Stimulated activated CD4-positive, alpha-beta T cell treated with anti-CD3 and anti-CD28 coated beads, TNF-alpha, amount 100 ng/mL, for 4 hours (primary cell): ENCODE measurements at places on chromosomes 3 and 15.
A peak's percentile ranks its signal among the peaks of the same experiment; 100 is the strongest.

DNA sequence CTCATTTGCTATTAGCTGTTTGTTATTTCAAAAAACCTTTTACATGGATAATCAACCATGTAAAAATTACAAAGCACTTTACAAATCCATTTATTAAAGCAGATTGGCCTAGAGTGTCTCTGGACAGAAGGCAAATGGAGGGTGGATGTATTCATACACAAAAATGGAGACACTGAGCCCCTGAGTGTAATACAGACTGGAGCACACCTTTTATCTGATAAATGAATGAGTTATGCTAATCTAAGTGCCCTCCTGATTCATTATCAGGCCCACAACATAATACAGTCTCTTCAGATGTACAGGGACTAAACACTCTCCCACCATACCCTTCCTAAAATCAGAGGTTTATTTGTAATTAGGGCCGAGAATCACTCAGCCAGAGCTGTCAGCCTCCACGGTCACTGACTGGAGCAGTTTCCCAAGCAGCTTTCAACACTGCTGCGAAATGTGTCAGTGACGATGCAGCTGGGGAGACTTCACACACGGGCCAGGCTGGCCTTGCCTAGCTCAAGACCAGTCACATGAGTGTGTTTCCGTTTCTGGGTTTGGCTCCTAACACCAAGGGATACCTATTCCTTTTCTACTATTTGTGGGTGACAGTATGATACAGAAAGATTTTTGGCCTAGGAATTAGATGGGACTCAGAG lies 271.8 kb downstream of the ZIC1 start:
- DNase-seq: no peak

GRCh38 chr15:55959744-55960447 lies 33.5 kb downstream of the NEDD4 start:
- no peak for DNase-seq

GRCh38 chr3:142888481-142889211 lies at the start of gene PCOLCE2:
Gene PCOLCE2, minus strand, starts transcription at chr3:142889083. Its CDS starts 187 bp downstream, at chr3:142888896.
- no peak for DNase-seq

DNA sequence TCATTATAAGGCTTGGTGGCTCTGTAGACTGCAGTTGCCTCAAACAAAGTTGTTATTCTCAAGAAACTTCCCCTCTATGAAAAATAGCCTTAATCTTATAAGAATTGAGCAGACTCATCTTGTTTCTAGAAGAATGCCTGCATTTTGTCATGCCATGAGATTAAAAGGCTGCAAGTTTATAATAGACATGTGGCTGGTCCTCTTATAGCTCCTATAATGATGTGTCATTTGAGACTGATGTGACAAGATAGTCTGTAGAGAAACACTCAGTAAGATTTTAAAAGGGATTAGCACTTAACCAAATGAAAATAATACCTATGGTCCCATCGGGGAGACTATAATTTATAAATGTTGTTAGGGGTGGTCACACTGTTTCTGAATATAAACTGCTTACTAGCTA lies 312.5 kb downstream of the OXSM start:
- no peak for DNase-seq

- no peak for DNase-seq
Measured at GRCh38 chr15:50542887-50543210, 3.6 kb downstream of the USP50 start.

GRCh38 chr15:69475769-69476358 lies 23.2 kb downstream of the RPLP1 start:
- peak; percentile 59 for DNase-seq

DNA sequence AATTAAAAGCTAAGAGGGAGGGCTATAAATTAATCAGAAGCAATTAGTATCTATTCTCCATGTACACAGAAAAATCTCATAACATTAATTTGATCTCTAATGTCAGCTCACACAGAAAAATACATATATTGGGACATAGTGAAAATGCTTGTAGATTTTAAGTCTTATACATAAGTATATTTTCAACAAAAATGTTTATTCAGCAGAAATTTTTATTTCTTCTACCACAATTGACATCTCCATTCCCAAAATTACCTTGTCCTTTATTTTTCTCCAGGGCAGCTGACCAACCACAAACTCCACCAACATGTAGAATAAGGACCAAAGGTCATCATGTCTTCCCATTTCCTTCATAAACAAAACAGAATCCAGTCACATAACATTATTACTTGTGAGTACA lies 74.5 kb upstream of the CDAN1 start:
- no peak for DNase-seq

DNA sequence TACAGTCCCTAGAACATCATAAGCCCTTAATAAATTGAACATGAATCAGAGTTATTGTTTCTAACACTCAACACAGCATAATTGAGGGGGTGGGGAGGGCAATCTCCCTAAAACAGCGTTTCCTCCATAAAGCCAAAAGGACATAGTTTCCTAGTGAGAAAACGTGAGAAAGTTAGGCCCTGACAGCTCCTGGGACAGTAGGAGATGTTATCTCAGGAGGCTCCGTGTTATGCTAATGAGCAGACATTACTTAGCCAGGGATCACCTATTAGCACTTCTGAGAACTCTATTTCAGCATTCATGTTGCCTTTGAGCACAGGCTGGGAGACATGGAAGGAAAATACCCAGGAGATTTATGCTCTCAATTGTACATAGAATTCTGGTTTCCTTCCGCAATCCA lies 229.1 kb upstream of the ADAMTS9 start:
- no peak for DNase-seq
